Aorta (tissue), 5 donors: ENCODE measurements at places on chromosomes 4 and X.

GRCh38 chrX:27626066-27626465 lies 35.9 kb downstream of the DCAF8L2 start:
- no peak for DNase-seq

DNA sequence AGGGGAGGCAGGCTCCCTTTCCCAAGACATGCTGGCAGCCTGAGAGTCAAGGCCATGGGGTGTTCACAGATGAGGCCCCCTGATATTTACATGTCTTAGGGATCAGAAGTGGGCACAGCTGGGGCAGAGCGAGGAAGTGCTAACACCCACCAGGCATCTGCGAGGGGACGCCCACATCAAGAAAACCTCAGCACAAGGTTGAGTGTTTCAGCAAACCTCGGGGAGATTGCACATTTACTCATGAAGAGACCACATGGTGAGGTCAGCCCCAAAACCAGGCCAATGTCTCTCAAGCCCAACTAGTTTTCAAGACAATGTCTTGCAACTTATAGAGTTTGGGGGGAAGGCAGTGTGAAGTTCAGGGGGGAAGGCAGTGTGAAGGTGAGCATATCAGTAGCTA lies 55.2 kb downstream of the CLNK start:
- no peak for DNase-seq

GRCh38 chr4:31983246-31983645 lies 1263.1 kb downstream of the PCDH7 start:
- no peak for DNase-seq

DNA sequence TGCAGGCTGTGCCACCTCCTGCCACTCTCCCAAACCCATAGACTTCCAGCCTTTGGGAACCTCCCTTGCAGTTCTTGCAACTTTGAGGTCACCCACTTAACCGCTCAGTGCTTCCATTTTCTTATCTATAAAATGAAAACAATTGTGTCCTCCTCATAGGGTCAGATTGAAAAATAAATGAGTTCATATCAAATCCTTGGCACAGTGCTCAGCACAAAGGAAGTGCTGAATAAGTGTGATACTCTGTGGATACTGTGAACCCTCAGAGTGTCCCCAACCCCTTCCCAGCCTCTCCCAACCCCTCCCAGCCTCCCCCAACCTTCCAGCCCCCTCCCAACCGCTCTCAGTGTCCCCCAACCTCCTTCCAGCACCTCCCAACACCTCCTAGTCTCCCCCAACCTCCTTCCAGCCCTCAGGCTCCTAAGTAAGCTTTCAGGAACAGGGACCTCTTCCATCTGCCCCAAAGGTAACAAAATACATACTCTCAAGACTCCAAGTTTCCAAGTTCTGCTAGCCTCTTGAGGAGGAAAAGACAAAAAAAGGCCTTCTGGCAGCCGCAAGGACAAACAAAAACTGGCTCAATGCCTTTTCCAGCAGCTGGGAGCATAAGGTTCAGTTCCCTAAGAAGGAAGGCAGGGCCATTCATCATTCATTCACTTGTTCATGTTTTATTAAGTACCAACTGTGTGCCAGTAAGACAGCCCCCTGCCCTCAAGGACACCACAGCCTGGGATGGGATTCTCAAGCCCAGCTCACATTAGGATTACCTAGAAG lies 46.1 kb upstream of the LGI2 start:
- DNase-seq: no peak

DNA sequence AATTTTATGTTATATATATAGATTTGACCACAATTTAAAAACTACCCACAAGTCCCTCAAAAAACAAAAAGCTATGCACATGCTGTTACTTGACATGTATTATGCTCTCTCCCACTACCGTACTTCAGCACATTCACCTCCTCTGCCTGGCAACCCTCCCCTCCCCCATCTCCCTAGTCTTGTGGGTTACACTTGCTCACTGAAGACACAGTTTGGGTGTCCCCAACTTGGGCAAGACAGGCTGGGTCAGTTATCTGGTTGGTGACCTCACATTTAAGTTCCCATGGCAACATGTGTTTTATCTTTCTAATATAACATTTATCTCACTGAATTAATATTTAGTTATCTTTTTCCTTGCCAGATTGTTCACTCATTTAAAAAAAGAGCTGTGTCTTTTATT lies 32.7 kb downstream of the SEC24D start:
- no peak for DNase-seq

GRCh38 chrX:154113729-154114128 lies 16.2 kb upstream of the MECP2 start:
- DNase-seq: no peak

- no peak for DNase-seq
These were observed 47.6 kb downstream of the ADD1 start for GRCh38 chr4:2891294-2891693.

DNA sequence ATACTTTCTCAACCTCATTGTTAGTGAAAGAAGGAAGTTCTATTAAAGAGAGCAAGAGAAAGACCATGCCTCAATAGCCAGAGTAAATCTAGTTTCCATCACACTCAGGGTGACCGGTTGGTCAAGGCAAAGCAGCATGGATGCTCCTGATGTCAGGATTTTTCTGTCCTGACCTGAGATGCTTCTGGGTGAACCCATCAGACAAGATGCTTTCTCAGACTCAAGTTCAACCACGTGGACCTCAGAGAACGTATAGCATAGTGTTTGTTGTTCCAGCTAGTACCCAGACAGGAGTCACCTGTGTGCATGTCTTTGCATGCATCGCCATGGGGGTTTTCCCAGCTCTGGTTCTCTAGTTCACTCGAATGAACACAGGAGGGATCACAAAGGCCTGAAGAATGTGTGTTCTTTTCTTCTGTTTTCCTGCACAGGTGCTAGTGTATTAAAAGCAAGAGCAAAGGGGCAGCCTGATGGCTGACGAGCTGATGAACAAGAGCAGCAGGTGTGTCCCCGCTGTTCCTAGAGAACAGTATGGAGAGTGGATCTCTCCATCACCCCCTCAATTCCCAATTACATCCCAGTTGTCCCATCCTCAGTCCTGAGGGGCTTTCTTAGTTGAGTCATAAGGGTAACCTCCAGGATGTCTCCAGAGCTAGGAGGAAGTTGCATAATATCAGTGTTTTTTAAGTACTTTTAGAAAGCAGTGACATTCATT lies 110.5 kb upstream of the ENPP6 start:
- no peak for DNase-seq

DNA sequence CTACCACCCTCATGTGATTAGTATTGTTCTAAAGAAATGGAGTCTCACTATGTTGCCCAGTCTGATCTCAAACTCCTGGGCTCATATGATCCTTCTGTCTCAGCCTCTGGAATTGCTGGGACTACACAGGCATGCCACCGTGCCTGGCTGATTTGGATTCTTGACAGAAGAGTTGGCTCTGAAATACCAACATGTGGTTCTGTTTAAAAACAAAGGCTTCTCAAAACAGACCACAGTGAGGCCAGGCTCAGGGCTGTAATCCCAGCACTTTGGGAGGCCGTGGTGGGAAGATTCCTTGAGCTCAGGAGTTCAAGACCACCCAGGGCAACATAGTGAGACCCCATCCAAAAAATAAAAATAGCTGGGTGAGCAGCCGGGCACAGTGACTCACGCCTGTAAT lies 126.7 kb downstream of the DHRSX start:
- no peak for DNase-seq

DNA sequence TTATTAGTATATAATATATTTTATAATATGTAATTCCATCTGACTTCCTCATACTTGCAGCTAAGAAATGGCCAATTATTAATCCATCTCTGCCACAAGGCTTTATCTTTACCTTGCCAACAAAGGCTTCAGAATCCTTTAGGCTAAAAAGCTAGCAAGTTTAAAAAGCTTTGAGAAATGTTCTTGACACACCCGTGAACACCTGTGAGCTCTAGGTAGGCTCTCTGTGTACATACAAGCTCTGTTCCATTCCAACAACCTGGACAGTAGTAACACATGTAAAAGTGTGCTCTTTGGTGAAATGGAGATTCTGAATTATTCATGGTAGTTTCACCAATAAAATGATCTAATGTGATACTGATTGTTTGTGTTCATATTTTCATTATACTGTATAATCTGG lies 49.7 kb upstream of the USP9X start:
- no peak for DNase-seq

GRCh38 chr4:186946682-186947294 lies 223.1 kb upstream of the FAT1 start:
- DNase-seq: no peak

GRCh38 chr4:24321131-24321530 lies 263.2 kb downstream of the DHX15 start:
- no peak for DNase-seq

DNA sequence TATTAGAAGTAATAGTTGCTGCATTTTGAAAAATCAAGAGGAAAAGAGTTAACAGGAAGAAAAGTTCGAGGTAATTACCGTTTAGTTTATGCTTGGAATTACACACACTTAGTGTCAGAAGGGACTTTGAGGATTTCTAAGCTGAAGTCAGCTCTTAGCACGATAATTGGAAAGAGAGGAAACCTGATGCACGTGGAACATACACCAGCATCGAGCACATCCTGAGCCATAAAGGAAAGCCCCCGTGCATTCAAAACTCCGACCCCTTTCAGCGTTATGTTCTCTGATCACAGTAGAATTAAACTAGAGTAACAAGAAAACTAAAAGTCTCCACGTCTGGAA lies 400 bp upstream of the PAQR3 start:
- DNase-seq: no peak

- DNase-seq: no peak
These were observed 20.4 kb upstream of the TBC1D14 start for GRCh38 chr4:6889101-6889735.

- DNase-seq: peak; percentile 57
These were observed 734 bp upstream of the GALNT7 start for GRCh38 chr4:173167758-173168395.

- DNase-seq: no peak
These were observed 457.2 kb downstream of the NLGN4X start for GRCh38 chrX:5771441-5771840.

DNA sequence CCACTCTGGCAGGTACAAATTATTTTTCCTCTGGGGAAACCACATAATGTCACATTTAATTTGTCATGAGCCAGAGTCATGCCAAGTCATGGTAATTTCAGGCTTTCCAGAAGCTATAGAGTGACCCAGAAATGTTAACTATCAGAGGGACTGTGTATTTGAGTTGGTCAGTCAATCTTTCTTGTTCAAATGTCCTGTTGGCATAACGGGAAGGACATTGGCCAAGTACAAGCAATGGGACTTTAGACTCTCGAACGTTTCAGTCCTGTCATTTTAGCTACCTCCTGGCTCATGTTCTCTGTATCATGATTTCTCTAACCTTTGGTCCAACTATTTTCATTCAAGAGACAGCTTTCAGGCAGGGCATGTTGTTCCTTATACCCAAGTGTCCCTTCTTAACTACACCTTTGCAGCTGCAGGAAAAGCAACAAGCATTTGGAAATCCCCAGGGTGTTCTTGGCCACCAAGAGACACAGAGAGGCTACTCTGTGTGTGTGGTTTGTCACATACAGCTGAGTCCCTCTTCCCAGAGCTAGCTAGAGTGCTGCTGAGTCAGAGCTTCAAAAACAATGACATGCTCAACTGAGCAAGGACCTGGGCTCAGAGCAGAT lies 142.6 kb downstream of the EGF start:
- DNase-seq: no peak

GRCh38 chr4:82954212-82954611 lies 53.7 kb downstream of the THAP9 start:
- DNase-seq: no peak

DNA sequence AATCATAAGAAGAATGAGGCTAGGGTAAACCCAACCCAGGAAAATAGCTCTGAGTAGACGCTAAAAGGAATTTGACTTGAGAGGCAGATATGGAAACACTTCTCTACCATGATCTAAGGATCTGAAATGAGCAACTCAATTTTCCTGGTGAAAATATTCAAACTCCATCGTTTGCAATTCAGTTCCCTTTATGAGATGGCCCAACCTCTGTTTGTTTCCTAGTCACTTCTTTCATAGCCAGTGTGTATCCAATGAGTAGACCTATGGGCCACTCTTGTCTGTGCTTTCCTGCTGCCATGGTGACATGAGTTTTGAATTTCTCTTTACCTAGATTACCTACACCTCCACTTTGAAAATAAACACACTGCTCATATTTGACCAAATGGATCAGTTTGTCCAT lies 176.2 kb upstream of the GPRIN3 start:
- no peak for DNase-seq

DNA sequence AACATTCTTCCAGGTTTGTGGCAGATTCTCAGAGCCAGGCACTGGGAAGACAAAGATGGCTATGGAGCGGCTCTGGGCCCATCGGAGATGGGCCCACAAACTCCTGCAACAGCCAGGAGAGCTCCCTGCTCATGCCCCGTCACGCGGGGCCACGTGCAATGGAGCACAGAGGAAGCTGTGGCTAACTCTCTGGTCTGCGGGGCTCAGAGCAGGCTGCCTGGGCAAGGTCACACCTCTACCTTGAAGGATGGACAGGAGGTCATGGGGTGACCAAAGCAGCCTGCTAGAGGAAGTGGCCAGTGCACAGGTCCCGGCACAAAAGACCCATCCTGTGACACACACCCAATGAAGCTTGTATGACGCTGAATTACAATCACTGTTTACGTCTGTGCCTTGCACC lies 45.2 kb downstream of the C4orf50 start:
- no peak for DNase-seq

DNA sequence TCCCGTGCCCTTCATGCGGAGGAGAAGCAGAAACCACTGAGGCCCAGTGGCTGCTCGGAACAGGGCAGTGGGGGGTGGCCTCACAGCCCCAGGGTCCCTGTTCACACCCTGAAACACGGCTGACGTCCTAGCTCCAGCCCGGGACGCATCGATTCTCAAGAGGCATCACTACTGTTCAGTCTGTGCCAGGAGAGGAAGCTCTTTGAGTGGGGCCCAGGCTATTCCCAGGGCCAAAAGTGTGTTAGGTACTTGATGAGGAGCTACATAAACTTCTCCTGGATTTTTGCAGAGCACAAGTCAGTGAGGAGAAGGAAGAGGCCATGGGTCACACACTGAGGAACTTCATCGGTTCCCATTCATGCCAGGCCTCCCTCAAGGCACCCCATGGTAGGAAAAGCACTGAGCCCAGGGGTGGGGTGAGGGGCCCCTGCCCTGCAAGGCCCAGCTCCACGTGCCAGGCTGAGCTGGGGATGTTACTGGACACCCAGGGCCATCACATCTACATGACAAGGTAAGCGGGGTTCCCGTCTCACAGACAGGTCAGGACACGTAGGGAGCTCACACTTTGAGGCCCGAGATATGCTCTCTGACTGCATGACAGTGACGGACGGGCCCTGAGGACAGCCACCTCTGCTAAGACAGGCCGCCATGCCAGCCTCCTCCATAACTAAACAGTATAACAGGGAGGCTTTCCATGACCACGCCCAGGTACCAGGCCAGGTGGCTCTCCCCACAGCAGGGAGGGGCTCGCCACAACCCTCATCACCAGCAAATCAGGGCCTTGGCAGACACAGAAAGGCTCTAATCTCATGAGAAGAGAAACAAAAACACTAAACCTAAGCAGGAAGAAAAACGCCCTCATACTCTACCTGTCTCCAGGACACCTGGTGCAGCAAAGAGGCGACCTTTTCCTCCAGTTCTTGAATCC lies 12.4 kb downstream of the TNIP2 start:
- peak; percentile 37 for DNase-seq
